ENCODE measurements at places on chromosomes 3 and 15. TPM values are rescaled to one million over a fixed set of nuclear protein-coding genes. Genes with fewer than 3 reads are reported as not detected.

CFAP91 gene
- not detected for total RNA-seq

CPEB1 gene
- not detected for total RNA-seq

GOLGA8Q gene
- total RNA-seq, result not detected

COLQ gene
- total RNA-seq, result 8.9 TPM

SCG5 gene
- 1.8 TPM for total RNA-seq

SCAPER gene
- 6.3 TPM for total RNA-seq

SLCO2A1 gene
- total RNA-seq, result not detected

PLAAT1 gene
- not detected for total RNA-seq

UBAP1L gene
- total RNA-seq, result 6.5 TPM

CAND2 gene
- 21.6 TPM for total RNA-seq

TPRG1 gene
- not detected for total RNA-seq

FAN1 gene
- total RNA-seq, result 18.1 TPM

CLRN1 gene
- total RNA-seq, result not detected

SI gene
- total RNA-seq, result not detected

TWF2 gene
- total RNA-seq, result 42.0 TPM

IL17RB gene
- total RNA-seq, result not detected

SLC6A1 gene
- not detected for total RNA-seq

GOLGA8S gene
- not detected for total RNA-seq
